ENCODE measurements at places on chromosomes 5 and 9. TPM values are rescaled to one million over a fixed set of nuclear protein-coding genes. Genes with fewer than 3 reads are reported as not detected.

Gene TEX48
- not detected for total RNA-seq

Gene CTNND2
- not detected for total RNA-seq

Gene SAXO1
- 0.42 TPM for total RNA-seq

DNA sequence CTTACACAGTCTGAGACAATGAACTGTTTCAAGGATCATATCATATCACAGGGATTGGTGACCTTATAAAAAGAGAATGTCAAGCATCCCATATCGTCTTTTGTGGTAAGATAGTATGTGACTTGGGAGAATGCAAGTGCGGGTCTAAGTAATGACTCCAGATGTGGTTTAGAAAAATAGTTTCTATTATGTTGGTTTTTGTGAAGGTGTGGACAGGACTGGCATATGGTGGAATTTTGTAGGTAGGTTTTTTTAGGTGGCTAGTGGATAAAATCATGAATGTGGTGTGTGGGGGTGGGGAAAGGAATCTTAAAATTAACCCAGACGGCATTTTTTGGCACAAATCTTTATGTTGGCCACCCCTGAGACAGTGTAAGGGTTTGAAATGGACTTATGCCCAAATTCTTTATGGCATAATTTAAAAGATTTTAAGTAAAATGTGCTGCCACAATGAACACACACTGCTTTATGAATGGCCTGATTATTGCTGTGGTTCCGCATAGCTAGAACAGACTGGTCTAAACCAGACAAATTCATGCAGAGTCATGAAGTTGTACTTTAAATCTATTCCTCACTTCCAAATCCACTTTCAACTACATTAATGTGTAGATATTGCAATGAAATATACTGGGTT is 204.8 kb upstream of the HAPLN1 start:
- no peak overlapping the region for H3K4me3 ChIP-seq
- no peaks in the 10 kb centered on the region for H3K4me1 ChIP-seq
- H3K27me3 ChIP-seq: peaks cover 2% of the 10 kb centered on the region
- H3K27ac ChIP-seq: no peak overlapping the region
- no peak for DNase-seq

DNA sequence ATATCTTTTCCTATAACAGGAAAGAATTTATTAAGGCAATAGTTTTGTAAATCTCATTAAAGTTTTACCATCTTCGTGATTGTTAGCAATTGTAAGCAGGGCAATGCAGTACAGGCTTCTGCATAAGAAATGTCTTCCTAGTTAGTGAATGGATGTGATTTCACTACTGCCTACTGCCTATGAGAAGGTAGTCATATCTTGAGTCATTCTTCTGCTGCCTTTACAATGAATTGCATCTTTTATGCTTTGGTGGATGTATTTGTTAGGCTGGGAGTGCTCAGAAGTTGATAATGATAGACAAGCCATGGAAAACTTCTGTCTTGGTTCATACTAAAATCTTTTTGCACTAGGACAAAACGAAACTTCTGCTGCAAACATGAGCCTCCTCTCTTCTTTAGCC is 128.0 kb downstream of the ADAMTSL1 start:
- no peak overlapping the region for H3K4me3 ChIP-seq
- no peak overlapping the region for H3K27ac ChIP-seq
- H3K27me3 ChIP-seq: no peaks in the 10 kb centered on the region
- no peak for DNase-seq

GRCh38 chr5:82147860-82148573 is 130.1 kb downstream of the RPS23 start:
- no peak for DNase-seq
- H3K4me3 ChIP-seq: no peak overlapping the region
- no peaks in the 10 kb centered on the region for H3K4me1 ChIP-seq
- no peaks in the 10 kb centered on the region for H3K27me3 ChIP-seq
- peaks cover 2% of the 10 kb centered on the region for H3K36me3 ChIP-seq
- H3K27ac ChIP-seq: no peak overlapping the region

- no peak overlapping the region for H3K4me3 ChIP-seq
- no peak for DNase-seq
- no peaks in the 10 kb centered on the region for H3K36me3 ChIP-seq
Observed at GRCh38 chr5:180640611-180640860, 8.9 kb downstream of the FLT4 start.

GRCh38 chr5:119063579-119064379 is 7.1 kb upstream of the DMXL1 start:
- no peak overlapping the region for H3K27ac ChIP-seq
- DNase-seq: no peak
- peaks cover 1% of the 10 kb centered on the region for H3K36me3 ChIP-seq
- H3K4me1 ChIP-seq: peaks cover 11% of the 10 kb centered on the region

GRCh38 chr5:14305045-14305444 is 161.9 kb downstream of the TRIO start:
- no peaks in the 10 kb centered on the region for H3K4me1 ChIP-seq
- no peaks in the 10 kb centered on the region for H3K36me3 ChIP-seq
- no peak for DNase-seq
- H3K4me3 ChIP-seq: no peak overlapping the region
- no peak overlapping the region for H3K27ac ChIP-seq
- peaks cover 4% of the 10 kb centered on the region for H3K27me3 ChIP-seq

- peaks cover 9% of the 10 kb centered on the region for H3K27me3 ChIP-seq
- H3K36me3 ChIP-seq: peaks cover 7% of the 10 kb centered on the region
- no peak for DNase-seq
- no peak overlapping the region for H3K4me3 ChIP-seq
- H3K27ac ChIP-seq: no peak overlapping the region
Observed at GRCh38 chr9:91066042-91066415, 264.4 kb downstream of the SYK start.

GRCh38 chr5:14557203-14557770 is 24.3 kb upstream of the OTULINL start:
- no peaks in the 10 kb centered on the region for H3K36me3 ChIP-seq
- no peak overlapping the region for H3K27ac ChIP-seq
- H3K4me1 ChIP-seq: peaks cover 24% of the 10 kb centered on the region
- H3K4me3 ChIP-seq: no peak overlapping the region
- no peak for DNase-seq
- no peaks in the 10 kb centered on the region for H3K27me3 ChIP-seq

DNA sequence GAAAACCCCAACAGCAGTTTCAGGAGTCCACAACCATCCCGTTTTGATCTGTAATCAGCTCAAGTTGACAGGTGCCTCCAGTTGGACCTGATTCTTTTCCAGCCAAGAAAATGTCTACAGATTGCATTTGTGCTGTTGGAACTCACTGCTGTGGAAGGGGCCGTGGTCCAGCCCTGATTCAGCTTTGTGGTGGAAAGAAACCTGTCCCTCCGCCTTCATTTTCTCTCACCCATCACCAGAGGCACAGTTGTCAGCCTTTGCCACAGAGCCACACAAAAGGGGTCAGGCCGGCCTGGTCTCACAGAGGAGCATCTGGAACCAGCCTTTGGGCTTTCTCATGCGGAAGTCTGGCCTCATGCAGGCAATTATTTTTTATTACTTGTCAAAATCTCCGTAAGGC is 483.6 kb downstream of the GADD45G start:
- no peaks in the 10 kb centered on the region for H3K36me3 ChIP-seq
- H3K27ac ChIP-seq: no peak overlapping the region
- DNase-seq: no peak
- peaks cover 13% of the 10 kb centered on the region for H3K4me1 ChIP-seq

- H3K4me1 ChIP-seq: peaks cover 15% of the 10 kb centered on the region
- peaks cover 5% of the 10 kb centered on the region for H3K36me3 ChIP-seq
- H3K4me3 ChIP-seq: no peak overlapping the region
- peaks cover 2% of the 10 kb centered on the region for H3K27me3 ChIP-seq
- DNase-seq: no peak
- H3K27ac ChIP-seq: no peak overlapping the region
Observed at GRCh38 chr9:99019510-99020331, 76.0 kb downstream of the COL15A1 start.
